Daoy (cell line): ENCODE measurements at places on chromosomes 3 and 15. TPM values are rescaled to one million over a fixed set of nuclear protein-coding genes. Genes with fewer than 3 reads are reported as not detected.

DNA sequence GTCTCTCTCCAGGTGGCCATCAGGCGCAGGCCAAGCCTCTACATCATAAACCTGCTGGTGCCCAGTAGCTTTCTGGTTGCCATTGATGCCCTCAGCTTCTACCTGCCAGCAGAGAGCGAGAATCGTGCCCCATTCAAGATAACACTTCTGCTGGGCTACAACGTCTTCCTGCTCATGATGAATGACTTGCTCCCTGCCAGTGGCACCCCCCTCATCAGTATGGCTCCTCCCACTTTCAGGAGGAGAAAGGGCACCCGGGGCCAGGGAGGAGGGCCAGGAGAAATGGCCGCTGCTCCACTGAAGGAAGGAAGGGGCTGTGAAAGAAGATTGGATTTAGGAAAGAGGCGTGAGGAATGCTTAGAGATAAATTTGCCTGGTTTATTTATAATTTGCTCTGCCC lies 6.6 kb downstream of the HTR3C start:
- DNase-seq, result no peak

DNA sequence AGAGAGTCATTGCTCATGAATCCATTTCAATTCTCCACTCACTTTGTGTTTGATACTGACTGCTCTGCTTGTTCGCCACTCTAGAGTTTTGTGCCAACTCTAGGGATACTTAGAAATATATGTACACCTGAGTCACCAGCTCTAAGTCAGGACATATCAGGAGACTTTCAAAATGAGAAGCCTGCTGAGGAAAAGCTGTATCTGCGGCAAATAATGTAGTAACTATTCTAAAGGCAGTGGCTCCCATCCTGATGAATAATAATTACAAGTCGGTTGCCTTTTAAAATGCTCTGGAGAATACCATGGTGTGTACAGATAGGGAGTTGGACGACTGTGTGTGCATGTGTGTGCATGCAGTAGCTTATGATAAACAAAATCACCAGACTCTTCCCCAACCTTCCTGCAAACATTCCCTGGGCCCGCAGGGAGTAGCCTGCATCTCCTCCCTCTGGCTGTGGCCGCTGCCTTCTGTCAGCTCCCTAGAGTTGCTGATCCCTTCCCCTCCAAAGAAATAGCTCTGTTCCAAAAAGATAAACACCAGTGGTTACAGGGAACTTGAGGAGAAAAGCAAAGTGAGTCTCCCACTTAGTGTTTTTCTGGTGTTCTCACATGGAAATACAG lies 346.3 kb upstream of the UMPS start:
- no peak for DNase-seq

DNA sequence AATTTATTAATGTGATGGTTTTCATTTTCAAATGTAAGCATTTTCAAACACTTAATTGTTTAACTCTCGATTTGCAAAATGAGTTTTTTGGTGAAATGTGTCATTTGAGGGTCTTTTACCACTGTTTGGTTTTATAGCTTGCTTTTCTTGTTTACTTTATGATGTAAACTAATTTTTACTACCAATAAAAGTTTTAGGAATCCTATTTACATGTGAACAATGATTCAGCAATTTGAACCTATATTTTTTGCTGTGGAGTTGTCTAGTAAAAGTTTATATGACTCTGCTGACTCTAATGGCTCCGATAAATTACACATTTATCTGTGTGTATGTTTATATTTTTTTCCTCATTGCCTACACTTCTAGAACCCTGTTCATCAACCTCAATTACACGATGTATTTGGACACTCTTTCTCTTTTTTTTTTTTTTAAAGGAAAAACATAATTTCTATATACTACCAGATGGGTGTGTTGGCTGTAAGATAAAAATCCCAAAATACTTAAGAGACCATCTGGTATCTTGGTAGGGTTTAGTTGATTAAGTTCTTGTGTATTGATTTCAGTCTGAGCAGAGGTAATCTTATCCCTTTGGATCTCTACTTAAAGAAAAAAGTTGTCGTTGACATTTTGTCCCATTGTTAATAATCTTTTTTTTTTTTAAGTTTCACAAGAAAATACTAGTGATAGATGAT lies 89.5 kb downstream of the PTPRG start:
- DNase-seq, result no peak

DNA sequence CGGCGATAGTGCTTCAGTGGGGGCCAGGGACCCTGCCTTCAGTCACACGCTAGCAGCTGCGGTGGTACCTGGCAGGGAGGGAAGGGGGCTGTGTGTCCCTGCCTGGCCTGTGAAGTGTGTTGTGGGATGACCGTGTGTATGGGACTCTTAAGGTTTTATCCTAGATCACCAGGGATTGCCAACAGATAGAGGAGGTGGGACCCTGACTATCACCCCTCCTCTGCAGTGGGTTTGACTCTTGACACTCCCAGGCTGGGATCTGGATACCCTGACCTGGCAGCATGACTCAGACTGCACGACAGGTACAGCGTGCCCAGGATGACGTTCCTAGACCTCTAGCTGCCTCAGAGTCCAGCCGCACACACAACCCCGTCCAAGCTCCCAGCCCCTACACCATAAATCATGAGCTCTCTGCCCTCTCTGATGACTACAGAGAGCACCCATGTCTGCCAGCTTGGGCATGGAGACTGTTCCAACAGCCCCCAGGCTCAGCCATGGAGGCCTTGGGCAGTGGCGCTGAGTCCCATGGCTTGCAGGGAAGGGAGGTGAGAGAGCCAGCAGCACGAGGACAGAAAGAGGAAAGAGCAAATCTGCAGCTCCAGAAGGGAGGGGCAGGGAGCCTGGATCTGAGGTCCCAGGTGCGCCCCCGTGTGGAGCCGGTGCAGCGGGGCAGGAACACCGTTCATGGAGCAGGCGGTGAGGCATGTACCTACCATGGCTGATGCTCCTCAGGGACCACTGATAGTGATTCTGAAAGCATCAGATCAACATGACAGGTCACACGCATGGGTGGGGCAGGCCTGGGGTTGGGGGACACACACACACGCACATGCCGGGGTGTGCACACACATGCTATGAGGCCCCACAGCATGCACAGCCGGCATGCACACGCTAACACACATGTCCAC lies 71.0 kb downstream of the ADAMTS7 start:
- DNase-seq, result peak; percentile 77

The TNIK gene
- total RNA-seq, result 7.0 and 8.7 TPM in 2 replicates

The MORC1 gene
- total RNA-seq, result not detected in 2 replicates
